Stimulated activated naive CD4-positive, alpha-beta T cell treated with Interleukin-2 at 50 U/mL for 16 hours (primary cell): ENCODE measurements at places on chromosomes 3 and 15.

GRCh38 chr15:93319121-93319814, 230.3 kb upstream of the RGMA start:
- DNase-seq, result no peak

- DNase-seq, result no peak
Measured at GRCh38 chr3:73538486-73538885, 86.3 kb downstream of the PDZRN3 start.

DNA sequence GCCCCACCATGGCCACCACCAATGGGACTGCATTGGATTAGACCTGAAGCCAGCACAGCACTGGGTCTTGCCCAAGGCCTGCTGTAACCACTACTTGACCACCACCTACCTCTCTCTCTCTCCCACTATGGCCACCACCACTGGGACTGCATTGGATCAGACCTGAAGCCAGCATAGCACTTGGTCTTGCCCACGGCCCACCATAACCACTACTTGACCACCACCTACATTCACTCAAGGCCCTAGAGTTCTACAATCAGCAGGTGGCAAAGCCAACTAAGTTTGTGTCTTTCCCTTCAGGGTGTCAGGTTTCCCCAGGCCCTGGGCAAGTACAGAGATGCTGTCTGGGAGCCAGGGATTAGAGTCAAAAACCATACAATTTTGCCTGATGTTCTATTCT, 57.6 kb downstream of the ESYT3 start:
- no peak for DNase-seq

DNA sequence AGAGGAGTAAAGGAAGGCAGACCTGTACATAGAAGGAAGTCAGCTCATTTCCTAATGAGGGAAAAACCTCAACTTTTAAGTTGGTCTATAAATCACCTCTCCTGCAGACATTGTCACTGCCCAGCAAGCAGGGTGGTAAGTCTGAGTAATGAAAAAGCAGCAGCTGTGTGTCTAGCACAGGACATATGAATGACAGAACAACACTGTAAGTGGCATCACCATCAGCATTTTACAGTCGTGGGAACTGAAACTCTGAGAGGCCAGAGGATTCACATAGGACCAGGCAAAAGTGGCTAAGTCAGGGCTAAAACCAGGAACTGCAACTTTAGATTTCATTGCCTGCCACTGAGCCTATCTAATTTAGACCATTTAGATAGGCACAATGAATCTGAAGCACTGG, 235.6 kb downstream of the CLSTN2 start:
- DNase-seq, result no peak

GRCh38 chr3:55413236-55413635, 73.9 kb downstream of the WNT5A start:
- no peak for DNase-seq

- DNase-seq, result no peak
Measured at GRCh38 chr15:83053151-83053550, 13.9 kb downstream of the BTBD1 start.

GRCh38 chr3:157113832-157114505, 46.0 kb downstream of the CCNL1 start:
- DNase-seq, result no peak
